NCI-H1105 (cell line): ENCODE measurements at places on chromosomes 11 and 22.

- DNase-seq: no peak
These were observed 16.9 kb downstream of the DDX6 start for GRCh38 chr11:118774032-118774431.

- DNase-seq: no peak
These were observed 59.3 kb downstream of the BDNF start for GRCh38 chr11:27640954-27641353.

DNA sequence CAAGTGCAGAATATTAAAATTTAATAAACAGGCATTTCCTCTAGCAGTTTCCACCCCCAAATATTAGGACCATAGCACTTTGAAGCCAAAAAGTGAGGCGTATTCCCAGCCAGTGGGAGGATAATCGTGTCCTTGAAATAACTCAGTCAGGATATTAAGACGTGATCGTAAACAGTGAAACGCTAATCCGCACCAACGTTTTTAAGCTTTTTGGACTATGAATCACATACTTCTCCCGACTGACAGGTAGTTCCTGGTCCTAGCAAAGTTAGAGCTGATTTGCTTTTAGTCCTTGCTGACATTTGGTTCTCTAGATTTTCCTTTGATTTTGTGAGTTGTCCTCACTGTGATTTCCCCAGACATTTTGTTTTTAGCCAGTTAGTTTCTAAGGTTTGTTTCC, 197.1 kb upstream of the ARHGAP20 start:
- no peak for DNase-seq

GRCh38 chr22:30685178-30685577, 9.5 kb upstream of the OSBP2 start:
- DNase-seq: no peak

GRCh38 chr11:68216171-68216938, 3.3 kb upstream of the KMT5B start:
- DNase-seq: no peak

GRCh38 chr22:23542933-23543332, 37.2 kb downstream of the IGLL1 start:
- no peak for DNase-seq

- peak; percentile 52 for DNase-seq
These were observed 43.0 kb upstream of the WT1 start for GRCh38 chr11:32478277-32478731.

DNA sequence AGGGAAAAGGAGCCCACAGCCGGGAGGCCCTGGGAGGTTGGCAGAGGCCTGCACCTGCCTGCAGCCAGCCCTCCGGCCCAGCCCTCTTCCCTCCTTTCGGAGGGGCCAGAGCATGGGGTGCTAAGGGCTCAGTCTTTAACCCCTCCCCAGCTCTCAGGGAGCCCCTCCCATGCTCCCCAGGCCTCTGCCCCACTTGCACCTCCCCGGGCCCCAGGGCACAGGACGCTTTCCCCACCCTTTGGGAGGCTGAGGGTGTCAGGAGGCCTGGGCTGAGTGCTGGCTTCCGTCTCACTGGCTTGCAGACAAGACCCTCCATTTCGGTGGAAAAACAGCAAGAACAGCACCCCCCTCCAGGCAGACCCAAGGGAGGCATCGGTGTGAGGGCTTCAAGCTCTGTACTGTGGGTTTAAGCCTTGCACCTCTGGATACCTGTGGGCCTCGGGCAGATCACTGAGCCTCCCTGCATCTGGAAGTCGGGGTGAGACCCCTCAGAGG, 7.3 kb downstream of the ASCL2 start:
- DNase-seq: no peak

- DNase-seq: no peak
These were observed 4.9 kb upstream of the CCDC86 start for GRCh38 chr11:60836866-60837515.

GRCh38 chr11:116825434-116825833, 2.3 kb upstream of the APOA4 start:
- DNase-seq: no peak

DNA sequence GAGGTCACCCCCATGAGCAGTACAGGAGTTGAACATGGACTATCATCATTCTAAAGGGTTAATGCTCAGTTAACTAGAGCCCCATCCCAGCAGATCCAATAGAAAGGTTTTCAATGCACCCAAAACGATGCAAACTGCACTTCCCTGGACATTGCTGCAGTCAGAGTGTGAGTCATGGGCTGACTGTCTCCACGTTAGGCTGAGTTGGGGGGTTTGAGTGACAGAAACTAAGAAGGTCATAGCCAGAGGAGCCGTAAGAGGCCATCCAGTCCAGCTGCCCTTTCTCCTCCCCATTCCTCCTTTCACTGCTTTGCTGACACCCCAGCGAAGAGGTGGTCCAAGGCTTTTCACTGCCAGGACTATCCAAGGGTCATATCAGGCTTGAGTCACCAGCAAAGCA, 10.5 kb upstream of the OR2AT4 start:
- no peak for DNase-seq

DNA sequence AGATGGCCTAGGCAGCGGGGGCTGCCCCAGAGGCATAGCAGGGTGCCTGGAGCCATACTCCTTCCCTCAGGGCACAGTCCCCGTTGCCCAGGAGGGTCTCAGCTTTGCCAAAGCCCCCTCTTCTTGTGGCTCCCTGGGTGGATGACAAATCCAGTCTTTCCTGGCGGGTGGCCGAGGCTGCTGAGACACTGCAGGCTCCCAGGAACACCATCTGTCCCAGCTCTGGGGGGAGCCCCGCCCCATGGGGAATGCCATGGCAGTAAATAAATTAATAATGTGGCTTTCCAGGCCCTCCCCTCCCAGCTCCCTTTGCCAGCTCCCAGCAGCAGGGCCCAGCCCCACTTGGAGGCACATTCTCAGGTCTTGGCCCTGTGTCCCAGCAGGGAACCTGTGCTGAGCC, 45.0 kb downstream of the PDE2A start:
- DNase-seq: no peak

DNA sequence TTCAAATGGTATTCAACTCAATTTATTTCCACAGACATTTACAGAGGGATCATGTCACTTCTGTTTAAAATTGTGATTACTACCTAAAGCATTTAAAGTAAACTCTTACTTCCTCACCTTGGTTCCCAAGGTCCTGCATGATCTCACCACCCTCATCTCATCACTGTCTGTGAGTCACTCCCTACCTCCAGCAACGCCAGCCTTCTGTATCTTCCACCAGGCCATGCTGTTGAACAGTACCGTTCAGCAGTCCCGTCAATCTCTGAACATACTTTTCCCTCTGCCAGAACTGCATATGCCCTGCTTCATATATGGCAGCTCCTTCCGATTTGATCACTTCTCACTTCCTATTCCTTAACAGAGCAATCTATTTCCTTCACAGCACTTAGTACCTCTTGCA, 2.0 kb downstream of the FBXO3 start:
- no peak for DNase-seq

DNA sequence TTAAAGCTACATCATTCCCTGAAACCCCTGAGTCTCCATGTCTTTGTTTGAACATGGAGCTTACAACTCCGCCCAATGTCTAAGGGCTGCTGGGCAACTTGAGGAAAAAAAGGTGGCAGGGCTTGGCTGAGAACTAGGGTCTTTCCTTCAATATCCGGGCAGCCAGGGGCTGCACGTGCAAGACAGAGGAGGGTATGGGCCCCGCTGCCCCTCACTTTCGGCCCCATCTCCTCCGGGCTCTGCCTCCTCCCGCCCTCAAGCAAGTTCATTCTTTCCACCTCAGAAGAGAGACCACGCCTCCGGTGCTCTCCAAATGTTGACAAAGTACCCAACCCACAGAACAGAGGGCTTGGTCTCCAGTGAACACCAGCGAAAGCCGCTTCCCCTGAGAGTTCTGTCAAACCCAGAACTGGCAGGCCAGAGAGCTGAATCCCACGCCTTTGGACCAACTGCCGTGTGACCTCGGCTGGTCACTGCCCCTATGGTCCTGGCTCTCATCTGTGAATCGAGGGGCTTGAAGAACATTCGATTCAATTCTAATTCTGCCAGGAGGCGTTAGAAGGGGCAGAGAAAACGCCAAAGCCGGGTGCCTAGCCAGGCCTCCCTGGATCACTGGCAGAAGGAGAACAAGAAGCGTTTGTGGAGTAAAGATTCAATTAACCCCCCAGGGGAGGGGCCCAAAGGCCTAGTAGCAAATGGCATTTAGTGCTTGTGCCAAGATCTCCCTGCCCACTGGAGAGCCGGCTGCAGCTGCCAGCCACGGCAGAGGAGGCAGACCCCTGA, 7.3 kb downstream of the PDGFB start:
- no peak for DNase-seq

- DNase-seq: no peak
These were observed 52.6 kb downstream of the XRRA1 start for GRCh38 chr11:74896311-74896710.

DNA sequence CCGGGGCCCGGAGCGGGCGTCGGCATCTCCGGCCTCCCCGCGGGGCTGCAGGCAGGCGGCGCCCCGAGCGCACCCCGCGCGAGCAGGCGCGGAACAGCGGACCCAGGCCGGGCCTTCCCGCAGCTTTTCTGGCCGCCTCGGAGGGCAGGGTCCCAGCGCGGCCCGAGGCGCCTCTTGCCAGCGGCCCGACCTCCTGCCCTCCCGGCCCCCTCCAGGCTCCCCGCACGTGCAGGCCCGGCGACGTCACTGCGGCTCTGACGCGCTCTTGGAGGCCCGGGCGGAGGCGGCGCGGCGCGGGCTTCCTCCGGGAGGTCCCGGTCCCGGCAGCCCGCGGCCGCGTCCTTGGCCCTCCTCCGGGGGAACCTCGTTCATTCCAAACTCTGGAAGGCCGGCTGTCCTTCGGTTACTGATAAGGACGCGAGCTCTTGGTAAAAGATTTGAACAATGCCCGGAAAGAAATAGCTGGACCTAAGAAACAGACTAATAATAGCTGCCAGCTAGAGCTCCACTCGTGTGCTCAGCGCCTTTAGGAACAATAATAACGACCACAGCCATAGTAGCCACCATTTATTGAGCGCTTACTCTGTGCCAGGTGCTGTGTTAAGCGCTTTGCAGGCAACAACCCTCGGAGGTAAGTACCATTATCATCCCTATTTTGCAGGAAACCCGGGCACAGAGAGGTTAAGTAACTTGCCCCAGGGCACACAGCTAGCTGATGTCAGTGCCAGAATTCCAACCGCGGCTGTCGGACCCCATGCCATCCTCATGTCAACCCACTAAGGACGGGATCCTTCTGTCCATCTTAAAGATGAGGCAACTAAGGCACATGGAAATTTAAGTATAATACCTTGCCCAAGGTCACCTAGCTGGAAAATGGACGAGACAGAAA, 39.1 kb upstream of the CREB3L1 start:
- peak; percentile 10 for DNase-seq
